ENCODE measurements at places on chromosomes 12 and 14.
A peak's percentile ranks its signal among the peaks of the same experiment; 100 is the strongest.

GRCh38 chr12:50610171-50610570, 105.4 kb downstream of the DIP2B start:
- H3K4me3 ChIP-seq = no peak overlapping the region
- peaks cover 12% of the 10 kb centered on the region for H3K36me3 ChIP-seq
- no peaks in the 10 kb centered on the region for H3K27me3 ChIP-seq
- no peaks in the 10 kb centered on the region for H3K4me1 ChIP-seq

- H3K27me3 ChIP-seq = no peaks in the 10 kb centered on the region
- no peak overlapping the region for H3K27ac ChIP-seq
- H3K4me1 ChIP-seq = no peaks in the 10 kb centered on the region
- no peak overlapping the region for H3K4me3 ChIP-seq
Measured at GRCh38 chr12:90343966-90344365, 611.0 kb downstream of the CCER1 start.

- peaks cover 16% of the 10 kb centered on the region for H3K36me3 ChIP-seq
- no peaks in the 10 kb centered on the region for H3K27me3 ChIP-seq
- DNase-seq = no peak
- no peak overlapping the region for H3K27ac ChIP-seq
- no peak overlapping the region for H3K4me3 ChIP-seq
Measured at GRCh38 chr14:77469539-77469938, 11.6 kb downstream of the AHSA1 start.

GRCh38 chr12:74847169-74847568, 309.5 kb downstream of the ATXN7L3B start:
- H3K36me3 ChIP-seq = no peaks in the 10 kb centered on the region
- H3K4me1 ChIP-seq = no peaks in the 10 kb centered on the region
- H3K4me3 ChIP-seq = no peak overlapping the region
- no peaks in the 10 kb centered on the region for H3K27me3 ChIP-seq

DNA sequence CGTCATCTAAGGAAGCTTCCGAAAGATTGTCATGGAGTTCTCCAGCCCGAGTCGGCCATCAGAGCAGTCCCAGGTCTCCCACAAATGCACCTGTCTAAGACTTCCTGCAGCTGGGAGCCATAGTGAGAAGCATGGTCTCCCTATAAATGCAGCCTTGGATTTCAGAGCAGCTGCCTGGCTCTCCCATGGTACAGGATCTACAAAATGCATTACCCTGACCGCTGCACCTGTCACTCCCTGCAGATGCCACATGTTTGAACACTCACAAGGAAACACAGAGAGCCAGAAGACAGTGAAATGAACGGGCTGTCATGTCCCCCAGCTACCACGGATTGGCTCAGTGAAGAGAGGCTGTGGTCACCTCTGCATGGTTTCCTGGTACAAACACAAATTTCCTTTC, 702.7 kb downstream of the MED13L start:
- no peaks in the 10 kb centered on the region for H3K36me3 ChIP-seq
- H3K4me3 ChIP-seq = no peak overlapping the region
- no peak for DNase-seq
- H3K27ac ChIP-seq = no peak overlapping the region

DNA sequence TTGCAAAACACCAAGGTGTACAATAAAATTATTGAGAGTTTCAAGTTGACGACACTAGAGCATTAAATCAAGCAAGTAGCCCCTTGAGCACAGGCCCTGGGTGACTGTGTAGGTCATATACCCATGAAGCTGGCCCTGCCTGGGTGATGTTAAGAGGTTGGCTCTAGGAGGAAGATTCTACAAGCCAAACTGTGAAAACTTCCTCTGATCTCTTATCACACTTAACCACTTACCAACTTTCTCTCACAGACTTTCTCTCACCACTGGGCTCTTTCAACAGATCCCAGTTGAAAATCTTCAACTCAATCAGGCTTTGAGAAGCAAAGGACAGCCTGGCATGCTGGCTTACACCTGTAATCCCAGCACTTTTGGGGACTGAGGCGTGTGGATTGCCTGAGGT, 186.9 kb upstream of the BTG1 start:
- no peaks in the 10 kb centered on the region for H3K36me3 ChIP-seq
- no peaks in the 10 kb centered on the region for H3K27me3 ChIP-seq
- no peak overlapping the region for H3K27ac ChIP-seq
- H3K4me1 ChIP-seq = peaks cover 18% of the 10 kb centered on the region

- H3K4me1 ChIP-seq = no peaks in the 10 kb centered on the region
- no peak for DNase-seq
- H3K4me3 ChIP-seq = no peak overlapping the region
- no peaks in the 10 kb centered on the region for H3K36me3 ChIP-seq
- H3K27ac ChIP-seq = no peak overlapping the region
- H3K27me3 ChIP-seq = peaks cover 28% of the 10 kb centered on the region
Measured at GRCh38 chr12:62625228-62625627, 158.6 kb downstream of the MON2 start.

- no peak for DNase-seq
- no peaks in the 10 kb centered on the region for H3K36me3 ChIP-seq
- H3K27ac ChIP-seq = no peak overlapping the region
- H3K27me3 ChIP-seq = peaks cover 3% of the 10 kb centered on the region
- H3K4me3 ChIP-seq = no peak overlapping the region
Measured at GRCh38 chr12:105967038-105967776, 171.5 kb downstream of the NUAK1 start.

DNA sequence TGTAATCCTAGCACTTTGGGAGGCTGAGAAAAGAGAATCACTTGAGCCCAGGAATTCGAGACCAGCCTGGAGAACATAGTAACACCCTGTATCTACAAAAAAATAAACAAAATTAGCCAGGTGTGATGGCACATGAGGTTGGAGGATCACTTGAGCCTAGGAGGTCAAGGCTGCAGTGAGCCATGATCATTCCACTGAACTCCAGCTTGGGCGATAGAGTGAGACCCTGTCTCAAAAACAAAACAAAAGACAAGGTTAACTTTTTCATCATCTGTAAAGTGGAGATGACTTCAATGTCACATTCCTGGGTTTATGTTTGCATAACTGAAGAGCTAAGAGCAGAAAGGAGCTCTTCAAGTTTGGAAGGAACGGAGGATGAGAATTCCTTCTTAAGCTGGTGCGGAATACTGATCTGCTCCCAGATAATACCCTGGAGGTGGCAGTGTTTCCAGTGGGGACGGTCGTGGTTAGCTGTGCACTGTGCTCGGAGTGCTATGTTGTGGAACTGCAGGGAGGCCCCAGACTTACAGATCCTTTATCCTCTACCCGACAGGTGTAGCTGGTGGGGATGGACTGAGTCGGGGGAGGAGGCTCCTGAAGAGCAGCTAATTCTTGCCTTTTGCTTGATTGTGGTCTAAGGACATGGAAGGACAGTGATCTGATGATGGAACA, 22.5 kb upstream of the BICD1 start:
- no peak overlapping the region for H3K4me3 ChIP-seq
- no peak overlapping the region for H3K27ac ChIP-seq
- H3K36me3 ChIP-seq = no peaks in the 10 kb centered on the region
- DNase-seq = no peak

- H3K4me3 ChIP-seq = no peak overlapping the region
- H3K27ac ChIP-seq = no peak overlapping the region
- no peaks in the 10 kb centered on the region for H3K27me3 ChIP-seq
- no peaks in the 10 kb centered on the region for H3K36me3 ChIP-seq
Measured at GRCh38 chr14:32779840-32780239, 158.8 kb upstream of the NPAS3 start.

DNA sequence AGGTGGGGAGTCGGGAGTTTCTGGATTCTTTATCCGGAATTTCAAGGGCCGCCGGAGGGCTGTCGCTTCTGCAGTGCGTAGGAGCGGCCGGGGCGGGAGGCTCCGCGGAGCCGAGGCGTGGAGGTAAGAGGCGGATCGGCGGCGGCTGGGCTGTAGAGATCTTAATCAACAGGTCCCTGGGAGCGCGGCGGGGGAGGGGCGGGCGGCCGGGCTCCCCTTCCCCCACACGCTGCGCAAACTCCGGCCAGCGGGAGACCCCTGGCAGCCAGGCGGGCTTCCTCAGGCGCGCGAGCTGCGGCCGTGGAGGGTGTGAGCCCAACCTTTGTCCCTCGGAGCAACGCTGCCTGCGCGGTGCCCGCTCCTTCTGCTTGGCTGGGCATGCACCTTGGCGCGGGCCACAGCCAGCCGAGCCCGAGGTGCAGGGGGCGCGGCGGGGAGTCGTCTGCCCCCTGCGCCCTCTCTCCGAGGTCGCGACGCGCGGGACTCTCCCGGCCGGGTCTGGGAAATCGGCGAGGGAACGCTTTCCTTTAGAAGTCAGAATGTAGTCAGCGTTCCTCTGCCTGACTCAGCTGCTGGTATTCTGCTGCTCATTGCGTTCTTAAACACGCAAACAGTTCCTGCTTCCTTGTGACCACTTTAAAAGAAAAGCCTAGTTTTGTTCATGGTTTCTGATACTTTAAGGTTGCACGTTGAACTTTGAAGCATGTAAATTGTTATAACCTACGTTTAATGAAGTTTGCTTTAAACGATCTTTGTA, at the start of gene PALS1:
PALS1 (plus strand) TSS at position 25 of the 757 bp plus-strand sequence. CDS start 37,736 bp downstream, outside the sequence.
- DNase-seq = peak; percentile 76
- H3K27ac ChIP-seq = peak within 1 kb of the TSS; percentile 83
- peaks cover 27% of the 10 kb centered on the region for H3K27me3 ChIP-seq
- peaks cover 14% of the 10 kb centered on the region for H3K4me1 ChIP-seq
- peak within 1 kb of the TSS; percentile 90 for H3K4me3 ChIP-seq

GRCh38 chr12:121536899-121537813, 43.7 kb downstream of the KDM2B start:
- H3K4me1 ChIP-seq = peaks cover 44% of the 10 kb centered on the region
- peaks cover 15% of the 10 kb centered on the region for H3K36me3 ChIP-seq
- no peaks in the 10 kb centered on the region for H3K27me3 ChIP-seq
- peak; percentile 72 for DNase-seq
- H3K27ac ChIP-seq = peak overlapping the region; percentile 82

DNA sequence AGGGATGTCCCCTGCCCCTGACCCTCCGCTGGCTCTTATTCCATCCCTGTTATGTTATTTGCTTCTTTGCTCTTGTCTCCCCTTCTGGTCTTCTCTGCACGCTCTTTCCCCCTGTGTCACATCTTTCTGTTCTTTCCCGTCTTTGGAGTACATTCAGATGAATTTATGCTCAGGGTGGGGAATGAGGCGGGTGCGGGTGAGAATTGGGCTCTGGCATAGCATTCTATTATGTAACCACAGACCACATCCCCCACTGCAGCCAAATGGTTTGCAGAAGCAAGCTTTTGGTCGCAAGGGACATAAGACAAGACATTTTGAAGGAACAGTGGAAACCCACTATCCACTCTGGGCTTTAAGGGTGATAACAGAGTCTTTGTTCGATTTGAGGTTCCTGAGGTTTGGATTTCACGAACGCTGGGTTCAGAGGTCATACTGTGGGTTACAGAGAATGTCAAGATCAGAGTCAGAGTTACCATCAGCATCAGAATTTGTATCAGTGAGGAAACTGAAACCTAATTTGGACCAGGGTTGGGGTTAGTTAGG, 3.8 kb downstream of the ENDOU start:
- peaks cover 64% of the 10 kb centered on the region for H3K4me1 ChIP-seq
- peak overlapping the region; percentile 69 for H3K4me3 ChIP-seq
- H3K27me3 ChIP-seq = no peaks in the 10 kb centered on the region
- H3K36me3 ChIP-seq = peaks cover 21% of the 10 kb centered on the region

GRCh38 chr12:101475751-101476305, 692 bp downstream of the SPIC start:
- H3K36me3 ChIP-seq = no peaks in the 10 kb centered on the region
- peaks cover 12% of the 10 kb centered on the region for H3K27me3 ChIP-seq
- DNase-seq = no peak
- no peaks in the 10 kb centered on the region for H3K4me1 ChIP-seq
- H3K27ac ChIP-seq = no peak overlapping the region

- H3K4me3 ChIP-seq = no peak overlapping the region
- DNase-seq = no peak
- H3K27ac ChIP-seq = no peak overlapping the region
- no peaks in the 10 kb centered on the region for H3K4me1 ChIP-seq
Measured at GRCh38 chr12:19302100-19302640, 137.1 kb upstream of the AEBP2 start.

DNA sequence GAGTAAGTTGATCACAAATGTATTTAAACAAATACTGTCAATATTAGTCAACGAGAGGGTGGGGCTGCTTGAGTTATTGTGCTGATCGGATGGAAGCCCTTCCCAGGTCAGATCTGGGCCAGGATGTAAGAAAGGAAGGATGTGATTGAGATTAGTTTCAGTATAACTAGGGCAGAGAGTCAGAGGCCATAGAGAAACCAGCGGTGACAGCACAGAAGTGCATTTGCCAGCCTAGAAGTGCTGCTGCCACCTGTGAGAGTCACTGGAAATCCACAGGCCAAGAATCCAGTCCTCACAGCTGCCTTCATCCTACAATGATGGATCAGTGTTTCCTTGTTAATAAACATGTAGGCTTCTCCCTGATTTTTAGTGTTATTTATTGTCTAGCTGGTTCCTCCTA, 9.8 kb upstream of the FERMT2 start:
- DNase-seq = no peak
- no peaks in the 10 kb centered on the region for H3K36me3 ChIP-seq
- H3K27ac ChIP-seq = no peak overlapping the region
- peaks cover 5% of the 10 kb centered on the region for H3K4me1 ChIP-seq
- no peak overlapping the region for H3K4me3 ChIP-seq
- H3K27me3 ChIP-seq = no peaks in the 10 kb centered on the region

GRCh38 chr12:109783965-109784244, 49.3 kb downstream of the TRPV4 start:
- H3K36me3 ChIP-seq = no peaks in the 10 kb centered on the region
- no peak overlapping the region for H3K27ac ChIP-seq
- no peak overlapping the region for H3K4me3 ChIP-seq

GRCh38 chr12:24378548-24379407, 429.3 kb upstream of the SOX5 start:
- no peak for DNase-seq
- no peak overlapping the region for H3K4me3 ChIP-seq
- no peak overlapping the region for H3K27ac ChIP-seq
- no peaks in the 10 kb centered on the region for H3K4me1 ChIP-seq

GRCh38 chr12:93500667-93501066, 33.4 kb downstream of the MRPL42 start:
- H3K27ac ChIP-seq = no peak overlapping the region
- peaks cover 21% of the 10 kb centered on the region for H3K4me1 ChIP-seq
- peaks cover 25% of the 10 kb centered on the region for H3K36me3 ChIP-seq
- no peaks in the 10 kb centered on the region for H3K27me3 ChIP-seq
- no peak overlapping the region for H3K4me3 ChIP-seq

DNA sequence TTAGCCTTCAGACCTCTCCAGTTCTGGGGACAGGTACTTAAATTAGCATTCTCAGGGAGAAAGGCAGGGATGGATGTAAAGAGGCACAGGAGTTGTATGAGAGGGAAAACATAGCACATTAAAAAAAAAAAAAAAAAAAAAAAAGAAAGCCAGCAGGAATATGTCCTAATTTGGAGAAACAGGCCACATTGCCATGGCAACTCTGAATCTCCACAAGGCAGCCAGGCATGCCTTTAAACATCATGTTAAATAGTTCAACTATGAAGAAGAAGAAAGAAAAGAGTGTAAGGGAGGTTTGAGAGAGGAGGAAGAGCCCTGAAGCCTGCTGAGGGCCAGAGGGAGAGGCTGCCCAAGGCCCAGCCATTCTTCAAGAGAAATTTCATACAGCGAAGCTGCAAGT, 145.8 kb downstream of the GRIN2B start:
- no peak overlapping the region for H3K4me3 ChIP-seq
- no peaks in the 10 kb centered on the region for H3K4me1 ChIP-seq
- H3K36me3 ChIP-seq = no peaks in the 10 kb centered on the region
- no peak overlapping the region for H3K27ac ChIP-seq
- no peaks in the 10 kb centered on the region for H3K27me3 ChIP-seq
- no peak for DNase-seq

- no peak for DNase-seq
- peaks cover 8% of the 10 kb centered on the region for H3K36me3 ChIP-seq
- H3K4me1 ChIP-seq = peaks cover 4% of the 10 kb centered on the region
Measured at GRCh38 chr12:132622437-132623071, 4.0 kb downstream of the P2RX2 start.

- H3K36me3 ChIP-seq = no peaks in the 10 kb centered on the region
- H3K4me3 ChIP-seq = no peak overlapping the region
- H3K4me1 ChIP-seq = no peaks in the 10 kb centered on the region
- DNase-seq = no peak
- H3K27me3 ChIP-seq = no peaks in the 10 kb centered on the region
- no peak overlapping the region for H3K27ac ChIP-seq
Measured at GRCh38 chr14:26339381-26339780, 258.5 kb downstream of the NOVA1 start.
